H54 (cell line): ENCODE measurements at places on chromosomes 7 and 10.
A peak's percentile ranks its signal among the peaks of the same experiment; 100 is the strongest.

GRCh38 chr7:2024567-2024918, 208.2 kb downstream of the MAD1L1 start:
- no peak for DNase-seq

DNA sequence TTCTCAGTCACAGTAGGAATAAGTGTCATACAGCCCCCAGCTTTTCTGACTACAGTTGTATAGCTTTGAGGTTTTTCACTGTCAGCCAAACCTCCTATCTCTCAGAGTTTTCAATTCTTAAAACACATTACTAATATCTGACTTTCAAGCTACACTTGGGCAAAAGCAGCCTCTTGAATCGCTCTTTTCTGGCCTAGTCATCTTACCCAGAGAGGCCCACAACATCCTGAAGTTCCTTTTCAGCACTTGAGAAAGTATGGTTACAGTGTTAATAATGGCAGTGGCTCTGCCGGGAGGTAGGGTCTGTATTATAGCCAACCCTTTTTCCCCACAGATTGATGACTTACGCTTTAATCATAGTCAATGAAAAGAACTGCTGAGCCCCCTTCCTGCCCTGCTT, 181.0 kb downstream of the LRRC4 start:
- no peak for DNase-seq

GRCh38 chr7:726854-727103, 280 bp downstream of the DNAAF5 start:
- DNase-seq, result no peak

GRCh38 chr10:116162851-116163250, 110.2 kb downstream of the GFRA1 start:
- no peak for DNase-seq

DNA sequence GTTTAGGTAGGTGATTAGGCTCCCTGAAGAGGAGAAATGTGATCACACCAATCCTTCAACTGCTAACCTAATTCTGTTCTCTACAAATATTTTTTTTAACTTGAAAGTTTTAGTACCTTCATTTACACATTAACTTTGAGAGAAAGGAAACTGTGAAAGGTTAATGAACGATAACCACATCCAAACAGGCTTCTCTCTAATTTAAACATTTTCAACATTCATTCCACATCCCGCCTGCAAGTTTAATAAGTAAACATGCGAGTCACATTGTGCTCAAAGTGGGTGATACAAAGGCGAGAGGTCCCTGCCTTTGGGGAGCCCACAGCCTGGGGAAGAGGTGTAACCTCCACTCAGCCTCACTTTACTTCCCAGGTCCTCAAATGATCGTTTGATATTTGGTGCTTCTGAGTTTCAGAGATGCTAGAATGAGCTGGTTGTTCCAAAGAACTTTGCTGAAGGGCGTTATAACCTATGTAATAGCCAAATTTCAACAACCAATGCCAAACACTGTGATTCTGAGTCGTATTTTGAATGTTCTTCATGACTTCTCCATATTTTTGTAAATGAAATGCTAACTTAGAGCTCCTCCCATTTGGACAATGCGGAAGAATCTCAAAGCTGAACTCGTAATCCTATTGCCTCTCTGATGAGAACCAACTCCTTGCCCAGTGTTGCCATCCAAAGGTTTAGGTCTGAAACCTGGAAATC, 47.5 kb downstream of the DENND2A start:
- DNase-seq, result no peak

DNA sequence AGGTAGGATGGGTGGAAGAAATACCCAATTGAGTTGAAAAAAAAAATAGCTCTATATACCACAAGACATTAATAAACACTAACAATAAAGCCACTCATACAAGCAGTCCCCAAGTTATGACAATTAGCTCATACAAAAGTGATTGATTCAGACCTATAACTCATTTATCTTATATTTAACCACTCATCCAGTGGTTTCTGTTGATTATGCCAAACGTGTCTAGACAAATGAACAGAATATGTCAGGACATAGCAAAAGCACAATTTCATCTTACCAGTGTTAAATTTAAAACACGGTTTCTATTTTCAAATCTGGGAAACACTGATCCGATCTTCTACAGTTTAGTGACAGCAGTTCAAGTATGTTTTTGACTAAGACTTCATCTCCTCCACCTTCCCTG, 17.0 kb downstream of the ABI1 start:
- DNase-seq, result no peak

GRCh38 chr10:1085258-1085657, 29.1 kb downstream of the WDR37 start:
- no peak for DNase-seq

DNA sequence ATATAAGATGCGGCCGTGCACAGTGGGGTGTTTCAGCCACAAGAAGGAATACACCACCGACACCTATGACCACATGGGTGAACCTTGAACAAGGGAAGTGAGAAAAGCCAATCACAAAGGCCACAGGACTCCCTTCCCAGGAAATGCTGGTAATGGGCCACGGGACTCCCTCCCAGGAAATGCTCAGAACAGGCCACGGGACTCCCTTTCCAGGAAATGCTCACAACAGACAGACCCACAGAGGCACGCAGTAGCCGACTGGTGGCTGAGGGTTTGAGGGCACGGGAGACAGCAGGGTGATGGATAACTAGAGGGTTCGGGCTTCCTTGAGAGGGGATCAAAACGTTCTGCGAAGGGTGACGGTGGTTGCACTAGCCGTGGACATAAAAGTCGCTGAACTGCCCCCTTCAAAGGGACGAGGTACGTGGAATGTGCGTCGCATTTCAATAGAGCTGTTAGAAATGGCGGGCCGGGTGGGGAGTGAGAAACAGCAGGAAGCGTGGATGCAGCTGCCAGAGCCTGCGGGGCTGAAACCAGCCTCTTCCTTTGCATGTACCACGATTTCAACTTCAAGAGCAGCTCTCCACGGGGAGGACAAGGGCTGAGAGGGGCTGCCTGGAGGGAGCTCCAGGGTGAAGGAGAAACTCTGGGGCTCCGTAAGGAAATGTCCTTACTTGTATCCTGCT, 274.0 kb downstream of the ELFN1 start:
- DNase-seq, result no peak

DNA sequence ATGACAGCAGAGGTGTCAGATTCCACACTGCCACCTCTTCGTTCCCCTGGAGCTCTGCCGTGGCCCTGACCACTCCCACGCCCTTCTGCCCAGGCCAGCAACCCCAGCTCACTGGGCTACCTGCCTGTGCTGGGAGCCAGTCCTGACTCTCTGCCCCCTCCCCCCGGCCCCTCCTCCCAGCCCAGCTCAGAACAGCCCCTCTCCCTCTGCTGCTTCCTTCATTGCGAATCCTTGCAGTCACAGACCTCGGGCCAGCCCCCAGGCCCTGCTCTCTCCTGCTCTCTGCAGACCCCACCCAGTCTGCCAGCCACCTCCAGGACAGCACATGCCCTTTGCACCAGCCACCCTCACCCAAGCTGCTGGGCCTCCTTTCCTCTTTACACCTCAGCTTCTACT, 60.4 kb downstream of the TCERG1L start:
- no peak for DNase-seq

- peak; percentile 72 for DNase-seq
These were observed 796 bp downstream of the CDK14 start for GRCh38 chr7:90596671-90597562.

DNA sequence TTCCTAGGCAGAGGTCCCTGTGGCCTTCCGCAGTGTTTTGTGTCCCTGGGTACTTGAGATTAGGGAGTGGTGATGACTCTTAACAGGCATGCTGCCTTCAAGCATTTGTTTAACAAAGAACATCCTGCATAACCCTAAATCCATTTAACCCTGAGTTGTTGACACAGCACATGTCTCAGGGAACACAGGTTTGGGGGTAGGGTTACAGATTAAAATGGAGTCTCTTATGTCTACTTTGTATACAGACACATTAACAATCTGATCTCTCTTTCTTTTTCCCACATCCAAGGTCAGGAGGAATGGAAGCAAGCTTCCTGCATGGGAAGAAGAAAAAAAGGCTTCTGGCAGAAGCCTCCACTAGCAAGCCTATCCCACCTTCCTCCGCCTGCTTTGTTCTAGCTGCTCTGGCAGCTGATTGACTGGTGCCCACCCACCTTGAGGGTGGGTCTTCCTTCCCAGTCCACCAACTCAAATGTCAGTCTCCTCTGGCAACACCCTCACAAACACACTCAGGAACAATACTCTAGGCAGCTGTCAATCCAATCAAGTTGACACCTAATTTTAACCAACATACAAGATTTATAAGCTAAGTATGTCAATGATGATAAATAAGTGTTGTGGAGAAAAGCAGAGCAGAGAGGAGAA, 176.5 kb upstream of the CCZ1B start:
- no peak for DNase-seq

DNA sequence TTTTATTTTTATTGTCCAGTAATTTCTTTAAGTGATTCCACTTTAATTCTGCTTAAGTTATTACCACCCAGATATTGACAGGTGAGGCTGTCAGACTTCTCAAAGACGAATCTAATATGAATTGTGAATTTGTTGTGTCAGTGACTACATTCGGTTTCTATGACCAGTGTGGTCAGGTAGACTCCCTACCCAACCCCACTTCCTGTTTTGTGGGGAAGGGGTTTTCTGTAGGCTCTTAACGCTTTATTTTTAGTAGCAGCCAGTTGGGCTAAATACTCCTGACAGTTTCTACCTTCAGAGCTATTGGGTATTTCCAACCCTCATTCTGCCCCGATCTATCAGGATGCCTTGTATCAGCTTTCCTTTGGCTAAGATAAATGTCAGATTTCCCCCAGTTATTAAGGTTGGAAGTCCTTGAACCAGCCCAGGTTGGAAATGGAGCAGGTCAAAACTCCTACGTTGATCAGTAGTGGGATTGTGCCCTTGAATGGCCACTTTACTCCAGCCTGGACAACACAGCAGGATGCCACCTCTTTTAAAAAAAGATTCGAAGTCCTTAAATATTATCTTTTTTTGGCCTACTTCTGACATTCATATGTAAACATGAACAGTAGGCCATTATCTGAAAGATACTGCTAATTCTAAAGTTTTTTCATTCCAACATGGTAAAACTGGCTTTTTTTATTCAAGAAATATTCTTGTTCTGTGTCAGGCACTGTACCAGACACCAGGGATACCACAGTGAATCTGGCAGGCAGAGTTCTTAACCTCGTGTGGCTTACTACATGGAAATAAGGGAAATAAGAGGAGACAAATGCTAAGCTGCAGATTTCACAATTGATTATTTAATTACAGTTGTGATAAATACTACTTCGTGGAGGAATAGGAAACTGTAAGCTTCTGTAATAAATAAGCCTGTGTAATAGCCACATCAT, 133.3 kb upstream of the SAMD8 start:
- DNase-seq, result no peak

DNA sequence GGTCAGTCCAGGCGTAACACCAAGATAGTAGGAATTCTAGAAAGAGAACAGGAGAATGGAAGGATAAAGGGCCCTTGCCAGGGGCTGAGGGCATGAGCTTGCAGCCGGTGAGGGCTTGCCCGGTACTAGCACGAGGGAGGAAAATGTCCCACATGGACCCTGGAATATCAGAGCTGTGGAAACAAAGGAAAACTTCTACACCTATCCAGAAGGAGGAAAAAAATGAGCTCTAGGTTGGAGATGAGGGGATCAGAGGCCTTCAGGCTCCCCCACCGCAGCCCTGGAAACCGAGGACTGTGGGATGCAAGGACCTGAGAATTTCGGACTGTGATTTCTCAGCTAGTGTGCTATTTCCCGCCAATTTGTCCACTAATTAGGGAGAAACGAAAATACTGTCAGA, 22.1 kb downstream of the RAMP3 start:
- DNase-seq, result no peak

DNA sequence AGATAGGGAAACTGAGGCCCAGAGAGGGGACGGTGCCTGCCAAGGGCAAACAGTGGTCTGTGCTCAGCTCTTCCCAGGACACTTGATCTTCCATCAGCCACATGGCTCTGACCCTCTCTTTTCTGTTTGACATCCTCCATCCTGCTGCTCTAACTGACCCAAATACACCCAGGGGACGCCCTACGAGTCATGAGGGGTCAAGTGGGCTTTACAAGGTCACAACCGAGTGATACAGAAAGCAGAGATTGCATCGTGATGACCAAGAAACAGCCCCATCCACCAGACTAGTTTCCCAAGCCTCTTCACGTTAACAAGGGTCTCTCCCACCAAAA, 131.2 kb upstream of the UNC5B start:
- DNase-seq, result no peak

DNA sequence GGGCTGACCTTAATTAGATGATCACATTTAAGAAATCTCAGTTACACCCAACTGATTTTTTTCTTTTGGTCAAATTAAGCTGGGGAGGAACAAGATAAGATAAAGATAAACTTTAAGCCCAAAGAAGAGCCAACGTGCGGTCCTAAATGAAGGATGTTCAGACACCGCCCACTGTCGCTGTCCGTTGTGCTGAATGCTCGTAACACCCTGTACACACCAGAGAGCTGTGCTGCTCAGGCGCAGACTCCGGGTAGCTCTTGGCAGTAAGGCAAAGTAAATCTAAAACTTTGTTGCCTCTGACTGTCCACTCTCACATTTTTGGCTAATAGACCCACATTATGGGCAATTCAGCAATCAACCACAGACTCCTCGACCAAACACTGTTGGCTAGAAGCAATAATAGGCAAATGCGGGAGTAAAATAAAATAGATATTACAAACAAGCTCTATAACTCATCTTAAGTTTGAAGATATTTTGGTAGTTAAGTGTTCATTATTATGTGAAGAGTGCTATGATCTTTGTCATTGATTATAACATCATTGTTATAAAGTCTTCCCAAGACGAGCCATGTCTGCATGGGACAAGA, 57.1 kb downstream of the PLPP4 start:
- no peak for DNase-seq

DNA sequence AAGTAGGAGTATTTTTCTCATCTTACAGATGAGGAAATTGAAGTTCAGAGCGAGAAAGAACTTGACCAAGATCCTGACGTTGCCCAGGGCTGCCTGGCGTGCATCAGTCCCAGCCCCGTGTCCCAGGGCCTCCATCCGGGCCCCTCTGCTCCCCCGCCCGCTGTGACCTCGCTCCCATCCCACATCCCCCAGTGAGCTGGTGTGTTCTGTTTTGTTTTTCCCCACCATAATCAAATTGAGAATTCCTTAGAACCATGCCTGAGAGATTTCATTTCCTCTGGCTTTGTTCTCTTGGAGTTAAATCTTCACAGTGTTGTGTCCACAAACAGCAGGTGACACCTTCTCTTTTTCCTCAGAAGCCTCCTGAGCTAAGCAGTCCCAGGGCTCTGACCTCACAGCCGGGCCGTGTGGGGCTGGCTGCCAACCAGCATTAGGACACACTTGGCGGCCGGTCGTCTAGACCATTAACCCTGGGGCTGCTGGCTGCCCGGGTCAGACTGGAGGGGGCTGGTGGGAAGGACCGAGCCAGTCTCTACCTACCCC, 44.3 kb downstream of the PFKP start:
- no peak for DNase-seq

- DNase-seq, result no peak
These were observed 102.9 kb downstream of the TAX1BP1 start for GRCh38 chr7:27842851-27843250.

GRCh38 chr10:28179006-28179742, 123.7 kb downstream of the MPP7 start:
- no peak for DNase-seq

DNA sequence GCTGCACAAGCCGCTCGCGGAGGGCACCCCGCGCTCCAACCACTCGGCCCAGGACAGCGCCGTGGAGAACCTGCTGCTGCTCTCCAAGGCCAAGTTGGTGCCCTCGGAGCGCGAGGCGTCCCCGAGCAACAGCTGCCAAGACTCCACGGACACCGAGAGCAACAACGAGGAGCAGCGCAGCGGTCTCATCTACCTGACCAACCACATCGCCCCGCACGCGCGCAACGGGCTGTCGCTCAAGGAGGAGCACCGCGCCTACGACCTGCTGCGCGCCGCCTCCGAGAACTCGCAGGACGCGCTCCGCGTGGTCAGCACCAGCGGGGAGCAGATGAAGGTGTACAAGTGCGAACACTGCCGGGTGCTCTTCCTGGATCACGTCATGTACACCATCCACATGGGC, 50.0 kb downstream of the FIGNL1 start:
- DNase-seq, result no peak
